ENCODE measurements at places on chromosomes 1 and 21.

- no peak for DNase-seq
These were observed 12.4 kb upstream of the FCGR2A start for GRCh38 chr1:161492827-161493226.

DNA sequence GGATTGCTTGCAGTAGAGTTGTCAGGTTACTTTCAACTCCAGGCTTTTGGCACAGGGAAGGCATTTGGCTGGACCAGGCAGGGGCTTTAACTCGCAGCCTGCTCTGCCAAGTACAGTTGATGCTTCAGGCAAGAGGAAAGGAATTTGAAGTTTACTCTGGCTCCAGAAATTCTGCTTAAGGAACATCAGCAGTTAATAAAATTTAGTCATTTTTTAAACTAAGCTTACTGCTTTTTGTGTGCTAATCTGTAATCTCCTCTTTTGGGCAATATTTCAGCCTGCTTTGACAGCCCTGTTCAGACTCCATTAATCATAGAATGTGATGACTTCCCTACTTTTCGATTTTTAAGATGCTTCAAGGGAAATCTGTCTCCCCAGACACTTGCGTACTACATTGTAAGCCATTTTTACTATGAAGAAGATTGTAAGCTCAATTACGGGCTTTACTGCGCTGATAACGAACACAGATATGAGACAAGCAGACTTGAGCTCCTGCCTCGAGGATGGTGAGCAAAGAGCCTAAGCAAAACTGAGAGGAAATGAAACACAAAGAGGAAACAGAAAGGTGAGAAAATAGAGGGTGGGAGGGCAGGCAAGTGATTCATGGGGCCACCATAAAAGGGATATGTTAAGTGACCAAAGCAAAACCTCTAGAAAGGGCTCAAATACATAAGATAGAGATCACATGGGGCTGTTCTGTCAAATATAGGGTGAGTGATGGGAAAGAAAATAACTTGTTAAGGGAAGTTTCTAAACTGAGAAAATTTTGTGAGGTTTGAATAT, 76.6 kb upstream of the VAV3 start:
- no peak for DNase-seq

DNA sequence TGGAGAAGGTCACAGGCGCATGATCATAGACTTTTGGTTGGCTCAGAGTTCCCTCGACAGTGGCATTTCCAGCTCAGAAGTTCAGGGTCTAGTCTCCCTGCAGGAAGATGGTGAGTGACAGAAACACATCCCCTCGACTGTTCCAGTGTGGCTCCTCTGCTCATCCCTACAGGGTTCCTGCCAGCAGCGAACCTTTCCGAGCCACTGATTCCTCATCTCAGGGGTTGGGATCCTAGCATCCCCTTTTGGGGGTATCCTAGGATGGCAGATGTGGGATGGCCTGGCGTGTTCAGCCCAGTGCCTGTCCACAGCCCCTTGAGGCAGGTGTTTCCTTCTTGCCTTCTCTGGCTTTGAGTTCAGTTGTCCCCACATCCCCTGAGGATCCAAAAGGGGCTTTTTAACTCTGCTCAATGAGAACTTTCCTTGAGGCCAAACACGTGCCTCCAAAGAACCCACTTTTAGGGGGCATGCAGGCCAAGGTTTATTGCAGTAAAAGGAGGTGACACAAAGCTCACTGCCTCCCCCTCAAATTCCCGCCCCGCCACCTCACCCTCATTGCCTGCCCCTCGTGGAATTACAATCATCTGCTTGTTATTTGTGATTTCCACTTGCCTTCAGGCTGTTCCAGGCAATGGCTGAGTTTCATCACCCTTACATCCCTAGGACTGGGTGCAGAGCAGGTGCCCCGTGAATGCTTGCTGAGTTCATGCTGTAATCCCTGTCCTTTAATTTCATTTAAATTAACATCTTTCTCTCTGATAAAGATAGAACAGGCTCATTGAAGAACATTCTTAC, 440.7 kb downstream of the CAMTA1 start:
- DNase-seq = no peak

DNA sequence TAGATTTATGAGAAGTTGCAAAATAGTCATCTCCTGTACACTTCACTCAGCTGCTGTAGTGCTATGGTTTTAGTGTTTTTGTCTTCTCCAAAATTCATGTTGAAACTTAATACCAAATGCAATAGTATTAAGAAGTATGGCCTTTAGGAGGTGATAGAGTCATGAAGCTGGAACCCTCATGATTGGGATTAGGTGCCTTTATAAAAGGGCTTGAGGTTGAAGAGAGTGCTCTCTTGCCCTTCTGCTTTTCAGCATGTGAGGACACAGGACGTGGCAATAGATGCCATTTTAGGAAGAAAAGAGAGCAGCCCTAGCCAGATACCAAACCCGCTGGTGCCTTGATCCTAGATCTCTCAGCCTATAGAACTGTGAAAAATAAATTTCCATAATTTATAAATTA, 87.6 kb downstream of the CTH start:
- no peak for DNase-seq

DNA sequence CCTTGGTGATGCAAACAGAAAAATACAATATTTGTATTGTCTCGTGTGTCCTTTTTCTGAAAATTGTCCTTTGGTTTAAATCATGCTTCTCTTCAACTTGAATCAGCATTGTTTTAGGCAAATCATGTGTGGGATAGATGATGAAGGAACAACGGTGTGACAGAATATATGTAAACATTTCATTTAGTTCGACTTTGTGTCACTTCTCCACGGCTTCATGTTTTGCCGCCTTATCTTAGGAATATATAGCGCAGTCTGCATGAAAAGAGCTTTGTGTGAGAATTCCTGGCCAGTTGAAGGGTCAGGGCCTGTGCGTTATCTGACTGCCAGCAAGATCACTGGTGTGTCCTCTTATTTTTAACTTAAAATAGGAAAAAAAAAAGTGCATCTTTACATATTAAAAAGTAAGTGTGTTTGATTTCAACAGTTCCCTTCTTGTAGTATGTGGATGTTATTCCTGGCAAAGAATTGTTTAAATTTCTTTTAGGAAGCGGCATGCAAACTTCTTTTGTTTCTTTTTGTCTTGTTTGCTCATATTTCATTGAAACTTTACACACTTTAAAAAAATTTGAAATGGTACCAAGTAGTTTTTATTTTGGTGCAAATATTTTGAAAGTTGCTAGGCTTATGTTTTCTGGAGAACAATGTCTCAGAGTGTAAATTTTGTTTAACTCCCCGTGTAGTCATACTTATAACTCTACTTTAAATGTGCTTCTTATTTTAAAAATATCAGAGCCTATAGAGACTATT, 465.2 kb downstream of the USP25 start:
- DNase-seq = no peak

- DNase-seq = no peak
These were observed 475.0 kb downstream of the SMYD3 start for GRCh38 chr1:246032031-246032551.

Data from NCI-H1436 (cell line).